ENCODE measurements at places on chromosomes 11 and 22.

GRCh38 chr11:73921180-73921579 is 29.6 kb upstream of the DNAJB13 start:
- DNase-seq = no peak

DNA sequence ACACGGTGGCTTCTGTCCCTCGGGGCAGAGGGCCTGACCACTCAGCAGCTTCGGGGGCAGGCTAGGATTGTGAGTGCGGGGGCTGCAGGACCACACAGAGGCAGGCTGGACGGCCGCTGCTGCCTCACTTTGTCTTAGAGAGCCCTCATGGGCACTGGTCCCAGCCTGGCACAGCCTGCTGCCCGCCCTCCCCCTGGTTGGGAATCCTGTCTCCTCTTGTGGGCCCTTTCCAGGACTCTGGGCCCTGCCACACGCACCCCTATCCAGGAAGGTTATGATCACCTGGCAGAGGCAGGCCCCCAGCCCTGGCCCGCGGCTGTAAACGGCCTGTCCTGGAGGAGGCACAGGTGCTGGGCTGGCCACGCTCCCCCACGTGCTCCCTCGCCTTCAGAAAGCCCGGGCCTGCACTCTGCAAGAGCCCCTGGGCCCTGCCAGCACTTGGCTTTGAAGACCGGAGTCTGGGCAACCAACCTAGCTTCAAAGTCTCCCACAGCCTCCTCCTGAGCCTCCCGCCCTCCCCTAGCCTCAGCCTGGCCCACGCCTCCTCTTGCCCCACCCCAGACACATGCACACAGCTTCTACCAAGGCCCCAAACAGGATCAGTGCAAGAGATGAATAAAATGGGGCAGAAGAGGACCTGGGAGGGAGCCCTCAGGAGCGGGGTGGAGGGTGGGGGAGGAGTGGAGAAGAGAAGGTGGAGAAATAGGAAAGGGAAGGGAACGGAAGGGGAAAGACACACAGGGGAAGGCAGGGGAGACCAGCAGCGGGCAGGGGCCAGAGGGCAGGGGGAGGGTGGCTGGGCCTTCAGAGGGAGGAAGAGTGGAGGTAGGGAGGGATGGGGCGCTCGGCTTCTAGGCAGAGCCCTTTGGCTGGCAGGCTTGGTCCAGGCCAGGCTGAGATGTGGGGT is 31.0 kb downstream of the SYT7 start:
- DNase-seq = no peak

DNA sequence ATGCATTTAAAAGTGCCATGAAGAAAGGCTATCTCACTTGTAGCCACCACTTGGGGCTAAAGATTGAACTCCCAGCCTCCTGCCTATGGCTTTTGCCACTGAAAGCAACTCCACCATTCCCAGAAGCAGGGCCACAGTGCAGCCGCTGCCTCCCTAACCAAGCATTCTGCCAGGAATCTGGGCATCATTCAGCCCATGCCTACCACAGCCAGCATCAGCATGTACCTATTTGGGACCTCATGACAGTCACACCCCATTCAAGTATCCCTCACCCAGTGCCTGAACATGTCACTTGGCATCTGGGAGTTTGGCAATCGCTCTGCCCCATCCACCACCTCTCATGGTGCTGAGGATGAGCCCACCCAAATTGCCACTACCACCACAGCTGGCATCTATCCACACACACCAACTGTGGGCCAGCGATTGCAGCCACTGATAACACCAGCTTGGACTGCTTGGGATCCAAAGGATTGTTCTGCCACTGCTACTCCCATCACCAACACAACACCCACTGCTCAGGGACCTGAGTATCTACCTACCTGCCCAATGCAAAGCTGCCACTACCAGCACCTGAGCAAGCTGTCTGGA is 234.4 kb downstream of the GRM5 start:
- DNase-seq = no peak

- DNase-seq = no peak
Measured at GRCh38 chr22:44127356-44127755, 53.4 kb upstream of the PARVG start.

DNA sequence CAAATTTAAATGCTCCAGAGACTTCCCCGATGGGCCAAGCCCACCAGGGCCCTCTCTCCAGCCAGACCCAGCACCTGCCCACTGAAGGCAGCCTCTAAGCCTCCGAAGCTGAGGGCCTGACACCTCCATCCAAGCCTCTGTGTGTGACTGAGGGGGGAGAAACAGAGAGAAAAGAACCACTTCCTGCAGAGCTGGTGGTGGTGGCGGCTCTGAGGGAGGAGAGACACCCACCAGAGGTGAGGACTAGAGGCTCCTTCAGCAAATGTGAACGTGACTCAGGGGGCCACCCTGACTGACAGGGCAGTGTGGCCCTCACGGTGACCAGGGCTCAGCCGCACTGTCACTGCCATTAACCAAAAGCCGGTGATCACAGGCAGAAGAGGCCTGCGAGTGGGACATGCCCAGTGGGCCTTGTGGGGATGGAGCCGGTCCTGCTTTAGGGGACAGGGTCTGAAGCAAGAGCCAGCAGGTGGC is 31.0 kb upstream of the CD5 start:
- no peak for DNase-seq

All from muscle of arm (tissue), 14 donors.